ENCODE measurements at places on chromosomes 13 and 19. TPM values are rescaled to one million over a fixed set of nuclear protein-coding genes. Genes with fewer than 3 reads are reported as not detected.
A peak's percentile ranks its signal among the peaks of the same experiment; 100 is the strongest.

GRCh38 chr13:99031832-99032231 lies 54.0 kb upstream of the DOCK9 start:
- H3K27ac ChIP-seq = no peak overlapping the region
- H3K4me3 ChIP-seq = no peak overlapping the region
- H3K27me3 ChIP-seq = no peaks in the 10 kb centered on the region

GRCh38 chr13:28622286-28622685 lies 36.6 kb upstream of the POMP start:
- peak; percentile 37 for DNase-seq
- H3K36me3 ChIP-seq = no peaks in the 10 kb centered on the region
- no peaks in the 10 kb centered on the region for H3K4me1 ChIP-seq
- peak overlapping the region; percentile 25 for H3K27ac ChIP-seq
- H3K27me3 ChIP-seq = no peaks in the 10 kb centered on the region

DNA sequence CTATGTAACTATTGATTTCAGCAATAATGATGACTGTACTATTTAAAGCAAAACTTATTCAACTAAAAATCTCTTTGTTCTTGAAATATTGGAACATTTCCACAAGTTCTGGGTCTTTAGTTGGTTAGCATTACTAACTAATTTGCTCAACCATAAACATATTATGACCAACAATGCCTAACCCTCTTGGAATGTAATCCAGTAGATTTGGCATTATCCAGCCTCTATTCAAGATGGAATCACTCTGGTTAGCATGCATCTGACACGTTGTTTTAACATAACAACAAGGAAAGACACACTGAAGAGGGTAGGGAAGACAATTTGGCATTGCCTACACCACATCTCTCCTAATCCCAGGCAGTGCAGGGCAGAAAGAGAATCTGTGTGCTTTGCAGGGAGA lies 941.3 kb upstream of the PCDH20 start:
- DNase-seq = no peak
- H3K36me3 ChIP-seq = no peaks in the 10 kb centered on the region
- no peak overlapping the region for H3K4me3 ChIP-seq
- H3K27ac ChIP-seq = no peak overlapping the region
- no peaks in the 10 kb centered on the region for H3K27me3 ChIP-seq

- peaks cover 36% of the 10 kb centered on the region for H3K4me1 ChIP-seq
- no peaks in the 10 kb centered on the region for H3K36me3 ChIP-seq
- DNase-seq = no peak
- H3K4me3 ChIP-seq = no peak overlapping the region
These were observed 17.7 kb upstream of the SLC35E1 start for GRCh38 chr19:16589917-16590316.

GRCh38 chr19:50272263-50272897 lies 56.8 kb downstream of the KCNC3 start:
- no peak overlapping the region for H3K4me3 ChIP-seq
- H3K27me3 ChIP-seq = no peaks in the 10 kb centered on the region
- H3K27ac ChIP-seq = no peak overlapping the region
- no peak for DNase-seq

DNA sequence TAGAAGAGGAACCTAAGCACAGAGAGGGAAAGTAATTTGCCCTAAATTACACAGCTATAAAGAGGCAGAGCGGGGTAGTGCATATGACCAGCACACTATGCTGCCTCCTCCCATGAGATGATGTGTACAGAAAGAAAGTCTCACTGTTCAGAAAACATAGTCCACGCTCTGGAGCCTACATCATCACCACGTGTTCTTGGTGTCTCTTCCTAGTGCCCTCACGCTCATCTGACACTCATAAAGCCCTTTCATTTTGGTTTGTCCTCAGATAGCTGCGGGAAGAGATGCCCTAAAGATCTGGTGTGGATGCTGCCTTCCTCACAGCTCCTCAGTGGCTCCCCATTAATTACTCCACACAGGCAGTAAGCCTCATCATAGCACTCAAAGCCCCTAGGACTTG lies 27.4 kb upstream of the SIAH3 start:
- no peak for DNase-seq
- peak overlapping the region; percentile 62 for H3K27ac ChIP-seq
- no peaks in the 10 kb centered on the region for H3K36me3 ChIP-seq
- H3K4me1 ChIP-seq = no peaks in the 10 kb centered on the region
- H3K4me3 ChIP-seq = no peak overlapping the region
- H3K27me3 ChIP-seq = no peaks in the 10 kb centered on the region

FRY gene
- 46.4 TPM for total RNA-seq

DNA sequence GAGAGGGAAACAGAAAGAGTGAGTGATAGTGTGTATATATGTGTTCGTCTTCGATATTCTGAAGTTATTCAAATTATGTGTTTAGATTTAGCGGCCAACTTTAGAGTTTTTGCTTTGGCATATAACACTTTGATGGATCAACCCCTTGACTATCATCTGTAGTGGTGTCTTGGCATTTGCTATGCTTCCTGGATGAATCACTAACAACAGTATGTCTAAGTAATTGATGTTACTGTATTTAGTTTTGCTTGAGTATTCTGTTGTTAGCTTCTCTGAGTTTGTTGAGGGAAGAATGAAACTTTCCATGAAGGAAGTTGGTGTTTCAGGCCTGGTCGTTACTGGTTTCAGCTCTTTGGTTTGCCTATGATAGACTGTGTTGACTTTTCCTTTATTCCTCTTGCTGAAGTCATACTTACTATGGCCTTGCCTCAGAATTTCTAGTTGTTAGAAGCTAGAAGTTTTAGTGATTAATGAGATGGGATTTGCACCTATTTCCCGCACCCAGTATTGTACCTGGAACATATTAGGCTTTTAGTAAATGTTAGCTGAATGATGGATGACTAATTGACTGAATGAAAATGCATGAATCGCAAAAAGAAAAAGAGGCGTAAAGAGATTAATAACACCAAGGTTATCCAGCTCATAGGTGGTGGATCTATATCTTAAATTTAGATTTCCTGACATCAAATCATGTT lies 20.7 kb downstream of the NDFIP2 start:
- H3K36me3 ChIP-seq = no peaks in the 10 kb centered on the region
- no peak for DNase-seq
- no peaks in the 10 kb centered on the region for H3K4me1 ChIP-seq
- no peak overlapping the region for H3K4me3 ChIP-seq
- H3K27ac ChIP-seq = no peak overlapping the region

VSIG10L gene
- 1.3 TPM for total RNA-seq

All from breast epithelium (tissue), 4 donors.